ENCODE measurements at places on chromosomes 2 and 18.
A peak's percentile ranks its signal among the peaks of the same experiment; 100 is the strongest.

DNA sequence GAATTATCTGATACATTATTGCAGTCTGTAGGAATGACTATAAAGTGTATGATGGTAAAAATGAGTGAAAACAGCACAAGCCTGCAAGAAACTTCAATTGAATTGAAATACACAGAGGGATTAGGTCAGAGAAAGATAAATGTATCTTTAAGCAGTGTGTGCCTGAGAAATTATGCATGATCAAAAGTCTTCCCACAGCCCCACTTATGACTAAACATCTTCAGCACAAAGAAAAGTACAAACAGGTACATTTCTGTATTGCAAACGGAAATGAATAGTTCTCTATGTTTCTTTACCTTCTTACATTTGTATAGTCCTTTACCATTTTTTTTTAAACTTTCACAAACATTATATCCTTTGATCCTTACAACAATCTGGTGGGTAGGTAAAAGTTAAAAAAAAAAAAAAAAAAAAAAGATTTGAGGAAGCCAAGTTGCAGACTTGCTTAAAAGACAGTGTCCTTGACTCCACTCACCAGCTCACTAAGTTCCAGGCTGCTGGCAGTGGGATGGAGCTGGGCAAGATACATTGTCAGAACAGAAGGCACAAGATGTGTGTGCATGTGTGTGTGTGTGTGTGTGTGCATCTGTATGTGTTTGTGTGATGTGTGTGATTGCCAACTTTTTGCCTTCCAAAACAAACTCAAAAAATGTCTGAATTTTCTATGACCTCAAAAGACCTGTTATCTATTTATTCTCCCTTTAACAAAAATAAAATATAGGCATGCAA is 423.7 kb upstream of the ACVR2A start:
- no peak for DNase-seq

GRCh38 chr2:34102339-34102738 is 503.2 kb upstream of the FAM98A start:
- no peak for DNase-seq

GRCh38 chr2:85731606-85732005 is 22.2 kb upstream of the ATOH8 start:
- no peak for DNase-seq

GRCh38 chr2:200159829-200160781 is 146.4 kb upstream of the SPATS2L start:
- no peak for DNase-seq

DNA sequence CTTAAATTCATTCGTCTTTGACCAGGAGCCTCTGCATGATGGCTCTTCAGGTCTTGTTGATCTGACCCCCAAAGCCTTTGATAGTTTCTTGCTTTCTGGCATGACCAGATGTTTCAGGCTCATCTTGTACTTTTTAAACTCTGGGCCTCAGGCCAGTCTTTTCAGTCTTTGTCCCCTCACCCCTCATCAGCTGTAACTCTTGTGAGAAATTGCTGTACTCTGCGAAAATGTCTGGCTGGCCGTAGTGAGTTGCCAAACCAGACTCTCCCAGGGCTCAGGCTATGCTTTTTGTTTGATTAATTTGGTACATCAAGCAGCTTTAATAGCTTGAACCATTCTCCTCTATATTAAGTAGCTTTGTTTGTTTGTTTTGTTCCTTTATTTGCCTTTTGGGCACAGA is 75.9 kb downstream of the BABAM2 start:
- no peak for DNase-seq

DNA sequence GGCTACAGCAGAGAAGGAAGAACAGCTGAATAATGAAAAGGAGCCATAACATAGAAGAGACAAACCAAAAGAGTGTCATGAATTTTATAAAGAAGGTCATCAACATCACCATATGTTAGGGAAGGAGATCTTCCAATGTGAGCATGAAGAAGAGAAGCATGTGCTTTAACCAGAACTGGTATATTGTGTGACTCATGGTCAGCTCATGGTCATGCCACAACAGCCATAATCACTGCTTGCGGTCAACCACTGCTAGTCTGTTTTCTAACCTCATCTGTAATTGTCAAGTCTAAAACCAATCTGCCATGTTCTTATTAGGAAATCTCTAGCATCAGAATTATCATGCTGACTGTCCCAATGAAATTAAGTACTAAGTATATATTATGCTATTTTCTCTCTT is 204.1 kb upstream of the VRK2 start:
- DNase-seq, result no peak

DNA sequence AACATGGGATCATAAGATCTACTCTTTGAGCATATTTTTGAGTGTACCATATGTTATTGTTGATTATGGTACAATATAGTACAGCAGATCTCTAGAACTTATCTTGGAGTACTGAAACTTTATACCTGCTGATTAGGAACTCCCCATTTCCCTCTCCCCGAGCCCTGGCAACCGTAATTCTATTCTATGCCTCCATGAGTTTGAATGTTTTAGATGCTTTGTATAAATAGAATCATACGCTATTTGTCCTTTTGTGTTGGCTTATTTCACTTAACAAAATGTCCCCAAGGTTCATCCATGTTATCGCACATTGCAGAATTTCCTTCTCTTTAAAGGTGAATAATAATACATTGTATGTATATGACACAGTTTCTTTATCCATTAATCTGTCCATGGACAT is 117.2 kb downstream of the PTPRM start:
- no peak for DNase-seq

- DNase-seq, result peak; percentile 50
Observed at GRCh38 chr2:861655-862354, 88.8 kb upstream of the SNTG2 start.

DNA sequence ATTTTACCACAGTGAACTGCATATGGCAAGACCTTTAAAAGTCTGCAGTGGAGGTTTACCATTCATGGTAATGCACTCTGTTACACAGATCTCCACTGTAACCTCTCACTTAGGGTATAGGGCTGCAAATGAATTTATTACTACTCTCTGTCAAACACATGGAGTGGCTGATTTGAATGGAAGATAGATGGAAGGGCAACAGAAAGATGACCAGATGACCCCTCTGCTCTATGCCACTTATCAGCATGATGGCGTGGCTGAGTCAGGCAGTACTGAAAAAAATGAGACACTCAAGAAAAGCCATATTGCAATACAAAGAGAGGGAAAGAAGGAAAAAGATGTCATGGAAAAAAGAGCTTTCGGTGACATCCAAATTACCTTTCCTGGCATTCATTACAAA is 72.3 kb downstream of the ABCA12 start:
- DNase-seq, result no peak

GRCh38 chr2:228658998-228659397 is 477.5 kb upstream of the SPHKAP start:
- DNase-seq, result no peak

- DNase-seq, result no peak
Observed at GRCh38 chr18:74457043-74457724, at the start of gene DIPK1C. Gene DIPK1C, minus strand, starts transcription at chr18:74457308. Its CDS starts 49 bp downstream, at chr18:74457259.

- no peak for DNase-seq
Observed at GRCh38 chr2:52141076-52141475, 1109.1 kb upstream of the NRXN1 start.

- no peak for DNase-seq
Observed at GRCh38 chr2:1633092-1633671, 111.1 kb downstream of the PXDN start.

DNA sequence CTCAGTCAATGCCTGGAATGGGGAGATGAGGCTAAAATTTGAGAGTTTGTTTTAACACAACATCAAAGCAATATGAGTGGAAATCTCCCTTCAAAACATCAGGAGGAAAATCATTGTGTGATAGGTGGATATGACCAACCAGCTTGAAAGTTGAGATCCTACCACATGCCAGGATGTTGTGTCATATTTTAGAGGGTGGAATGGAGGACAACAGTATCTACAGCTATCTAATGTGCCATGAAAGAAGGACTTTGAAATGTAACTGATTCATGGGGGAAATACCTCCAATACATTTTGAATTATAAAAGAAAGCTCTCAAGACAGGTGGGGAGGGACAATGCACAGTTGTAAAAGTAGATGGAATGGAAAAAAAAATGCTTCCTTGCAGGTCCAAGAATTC is 87.8 kb downstream of the SP100 start:
- DNase-seq, result no peak

DNA sequence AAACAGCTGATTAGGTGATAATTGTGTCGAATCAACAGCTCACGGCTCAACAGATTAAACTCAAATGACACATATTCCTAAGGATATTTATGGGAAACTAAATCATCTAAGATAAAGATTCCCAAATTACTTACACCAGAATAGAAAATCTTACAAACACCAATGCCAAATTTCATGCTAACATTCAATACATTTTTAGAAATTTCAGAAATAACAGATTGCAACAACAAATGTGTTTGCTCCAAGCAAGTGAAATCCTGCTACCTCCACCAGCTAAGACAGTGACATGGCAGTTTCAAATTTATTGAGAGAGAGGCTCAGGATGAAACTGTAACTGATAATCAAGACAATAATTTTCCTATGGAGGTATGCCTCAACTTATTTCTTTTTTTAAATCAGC is 65.0 kb upstream of the EPB41L3 start:
- DNase-seq, result no peak

GRCh38 chr18:63970809-63971205 is 926 bp downstream of the SERPINB8 start:
- peak; percentile 78 for DNase-seq

Measured in DMS79 treated with DMSO at 0.1 percent for 48 hours (cell line).